ENCODE measurements at places on chromosomes 6 and 20.

GRCh38 chr20:6583134-6583738, 184.2 kb upstream of the BMP2 start:
- peak; percentile 13 for DNase-seq

DNA sequence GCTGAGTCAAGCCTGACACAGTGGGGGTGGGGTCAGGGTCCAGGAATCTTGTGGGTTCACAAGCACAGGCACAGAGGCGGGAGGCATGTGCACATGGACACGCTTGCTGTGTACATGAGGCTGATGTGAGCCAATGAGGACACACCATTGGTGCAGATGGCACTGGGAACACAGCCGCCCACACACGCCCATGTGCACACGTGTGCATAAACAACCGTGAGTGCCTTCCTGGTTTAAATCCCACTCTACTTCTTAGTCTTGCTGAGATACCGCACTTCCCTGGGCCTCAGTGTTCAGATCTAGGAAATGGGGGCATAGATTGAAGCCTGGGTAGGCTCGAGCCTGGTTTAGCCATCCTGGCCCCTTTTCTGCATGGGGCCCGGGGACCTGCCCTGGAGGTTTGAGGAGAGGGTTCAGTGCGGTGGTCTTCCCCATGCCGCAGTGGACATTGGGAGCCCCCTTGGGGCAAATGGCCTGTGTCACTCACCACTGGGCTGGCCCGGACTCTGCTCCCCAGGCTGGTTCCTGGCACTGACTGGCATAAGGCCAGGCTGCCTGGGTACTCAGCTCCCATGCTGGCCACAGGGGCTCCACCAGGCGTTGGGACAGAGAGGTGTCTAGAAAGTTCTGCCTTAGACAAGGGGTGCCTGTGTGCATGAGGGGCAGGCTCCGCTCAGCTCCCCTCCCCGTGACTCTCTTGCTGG, 60.2 kb downstream of the CEBPB start:
- DNase-seq, result no peak

DNA sequence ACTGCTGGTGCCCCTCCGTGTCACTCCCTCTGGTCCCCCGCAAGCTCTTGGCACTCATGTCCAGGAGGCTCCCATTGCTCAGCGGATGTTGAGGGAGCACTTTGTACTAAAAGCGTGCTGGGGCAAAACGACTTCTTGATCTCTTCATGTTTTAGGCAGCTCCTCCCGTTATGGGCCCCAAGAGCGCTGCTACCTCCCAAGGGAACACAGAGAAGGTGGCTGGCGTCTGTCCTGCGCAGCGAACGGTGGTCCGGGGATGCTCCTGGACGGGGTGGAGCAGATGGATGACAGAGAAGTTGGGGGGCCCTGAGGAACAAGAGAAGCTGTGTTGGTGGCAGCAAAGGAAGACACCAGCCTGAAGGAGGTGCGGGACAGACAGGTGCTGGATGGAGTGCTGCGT, 99.8 kb downstream of the TMEM242 start:
- no peak for DNase-seq

- DNase-seq, result no peak
These were observed 56.4 kb downstream of the NRN1 start for GRCh38 chr6:5950361-5950785.

- no peak for DNase-seq
These were observed 18.4 kb upstream of the BEND6 start for GRCh38 chr6:56936466-56936865.

GRCh38 chr20:35368666-35369423, 42.9 kb downstream of the UQCC1 start:
- no peak for DNase-seq

- no peak for DNase-seq
These were observed 59.9 kb upstream of the SOX4 start for GRCh38 chr6:21533678-21534077.

- DNase-seq, result no peak
These were observed 13.7 kb downstream of the PNPLA1 start for GRCh38 chr6:36283608-36284007.

GRCh38 chr6:18515767-18516166, 128.6 kb downstream of the RNF144B start:
- no peak for DNase-seq

GRCh38 chr6:121855521-121855920, 420.1 kb downstream of the GJA1 start:
- no peak for DNase-seq

DNA sequence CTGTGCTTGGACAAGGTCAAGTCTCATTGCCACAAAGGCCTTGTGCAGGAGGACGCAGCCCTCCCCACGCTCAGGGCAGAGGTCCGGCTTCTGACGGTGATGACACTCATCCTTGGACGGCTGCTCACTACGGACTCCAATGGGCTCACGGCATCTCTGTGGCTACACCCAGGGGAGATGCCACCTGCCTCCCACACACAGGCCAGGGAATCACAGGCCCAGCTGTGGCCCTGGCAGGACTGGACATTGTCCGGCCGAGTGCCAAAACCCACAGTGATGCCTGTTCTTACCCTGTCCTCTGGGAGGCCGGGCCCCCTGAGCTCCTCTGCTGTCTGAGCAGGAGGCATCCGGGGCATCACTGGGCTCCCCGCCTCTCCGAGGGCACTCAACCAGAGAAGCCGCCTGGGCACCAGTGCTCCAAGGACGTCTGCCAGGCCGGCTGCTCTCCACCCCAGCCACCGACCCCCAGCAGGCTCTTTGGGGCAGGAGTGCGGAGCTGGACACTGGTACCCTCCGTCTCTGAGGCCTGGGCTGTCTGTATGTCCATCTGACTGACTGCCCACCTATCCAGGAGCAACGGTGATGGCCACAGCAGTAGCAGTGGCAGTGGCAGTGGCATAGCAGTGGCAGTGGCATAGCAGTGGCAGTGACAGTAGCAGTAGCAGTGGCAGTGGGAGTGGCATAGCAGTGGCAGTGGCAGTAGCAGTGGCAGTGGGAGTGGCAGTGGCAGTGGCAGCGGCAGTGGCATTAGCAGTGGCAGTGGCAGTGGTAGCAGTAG, 1.9 kb downstream of the RBBP8NL start:
- DNase-seq, result no peak

DNA sequence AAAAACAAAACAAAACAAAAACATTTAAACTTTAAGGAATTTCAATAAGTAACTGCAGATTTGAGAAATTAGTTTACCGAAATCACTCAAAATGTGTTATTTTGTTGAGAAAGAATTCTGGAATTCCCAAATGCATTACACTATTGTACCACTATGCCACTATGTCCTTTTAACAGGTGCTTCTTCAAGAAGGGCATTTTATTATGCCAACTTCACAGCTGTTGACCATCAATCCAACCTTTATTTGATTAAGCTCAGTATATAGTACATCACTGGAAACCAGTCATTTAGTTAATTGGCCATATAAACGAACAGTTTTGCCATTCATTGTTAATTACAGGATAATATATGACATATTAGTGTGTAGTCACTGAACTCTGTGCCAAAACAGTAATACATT, 221.7 kb downstream of the ARHGAP18 start:
- DNase-seq, result no peak

GRCh38 chr6:46053039-46053933, 37.6 kb upstream of the CLIC5 start:
- no peak for DNase-seq

DNA sequence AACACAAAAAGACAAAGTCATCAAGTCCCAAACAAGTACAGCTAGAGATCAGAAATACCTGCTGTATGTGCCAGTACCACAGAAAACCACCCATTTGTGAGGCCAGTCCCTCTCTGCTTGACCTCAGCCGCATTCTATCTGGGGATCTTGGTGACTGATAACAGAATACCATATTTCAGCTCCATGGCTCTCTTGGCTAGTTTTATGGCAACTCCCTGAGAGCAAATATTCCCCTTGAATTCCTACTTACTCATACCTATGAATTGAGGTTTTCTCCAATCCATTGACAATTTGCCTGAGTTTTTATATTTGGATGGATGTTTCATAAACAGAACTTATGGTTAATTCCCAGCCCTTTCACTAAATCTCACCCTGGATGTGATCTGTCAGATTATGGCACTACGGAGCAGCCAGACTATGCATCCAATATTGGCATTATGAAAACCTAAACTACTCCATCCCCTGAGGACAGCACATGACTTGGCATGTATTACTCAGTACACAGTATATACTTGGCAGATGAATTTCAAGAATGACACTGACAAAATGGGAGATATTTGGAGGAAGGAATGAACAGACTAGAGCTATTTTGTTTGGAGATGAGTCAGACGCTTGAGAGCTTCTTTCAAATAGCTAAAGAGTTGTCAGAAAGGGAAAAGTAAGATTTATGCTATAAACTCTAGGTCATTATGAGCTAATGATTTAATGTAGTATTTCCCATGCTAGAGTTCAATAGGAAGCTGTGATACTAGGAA, 95.7 kb downstream of the PRDM1 start:
- no peak for DNase-seq

- no peak for DNase-seq
These were observed 32.3 kb downstream of the AFDN start for GRCh38 chr6:167858842-167859664.

DNA sequence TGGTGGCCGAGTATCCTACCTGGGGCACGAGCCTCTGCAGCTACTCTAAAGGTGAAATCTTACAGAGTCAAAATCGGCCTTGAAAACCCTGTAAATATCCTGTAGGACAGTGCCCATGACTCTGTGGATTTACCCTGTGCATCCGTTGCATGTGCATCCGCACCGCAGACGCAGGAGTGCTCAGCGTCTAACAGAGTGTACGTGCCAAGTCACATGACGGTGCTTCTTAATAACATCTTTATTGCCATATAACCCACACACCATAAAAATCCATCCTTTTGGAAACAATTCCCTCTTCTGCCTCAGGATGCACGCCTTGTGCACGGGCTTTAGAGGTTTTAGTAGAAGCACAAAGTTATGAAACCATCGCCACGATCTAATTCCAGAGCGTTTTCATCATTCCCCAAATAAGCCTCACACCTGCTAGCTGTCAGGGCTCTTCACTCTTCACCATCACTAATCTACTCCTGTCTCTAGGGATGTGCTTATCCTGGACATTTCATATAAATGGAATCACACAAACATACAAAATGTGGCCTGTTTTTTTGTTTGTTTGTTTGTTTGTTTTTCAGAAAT, 384.5 kb upstream of the SULF2 start:
- no peak for DNase-seq

DNA sequence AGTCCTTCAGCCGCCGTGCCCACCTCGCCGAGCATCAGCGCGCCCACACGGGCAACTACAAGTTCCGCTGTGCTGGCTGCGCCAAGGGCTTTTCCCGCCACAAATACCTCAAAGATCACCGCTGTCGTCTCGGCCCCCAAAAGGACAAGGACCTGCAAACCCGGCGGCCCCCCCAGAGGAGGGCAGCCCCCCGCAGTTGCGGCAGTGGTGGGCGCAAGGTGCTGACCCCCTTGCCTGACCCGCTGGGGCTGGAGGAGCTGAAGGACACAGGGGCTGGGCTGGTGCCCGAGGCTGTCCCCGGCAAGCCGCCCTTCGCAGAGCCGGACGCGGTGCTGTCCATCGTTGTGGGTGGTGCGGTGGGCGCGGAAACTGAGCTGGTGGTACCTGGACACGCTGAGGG, 20.1 kb upstream of the CHMP4B start:
- no peak for DNase-seq

- no peak for DNase-seq
These were observed 22.5 kb downstream of the SCUBE3 start for GRCh38 chr6:35236223-35236622.

Data from NCI-H1694 (cell line).